ENCODE measurements at places on chromosomes 7 and 10.

GRCh38 chr10:12902135-12902572 lies 99.4 kb downstream of the CCDC3 start:
- DNase-seq, result peak; percentile 63

- no peak for DNase-seq
Measured at GRCh38 chr7:120502825-120503224, 229.8 kb downstream of the KCND2 start.

DNA sequence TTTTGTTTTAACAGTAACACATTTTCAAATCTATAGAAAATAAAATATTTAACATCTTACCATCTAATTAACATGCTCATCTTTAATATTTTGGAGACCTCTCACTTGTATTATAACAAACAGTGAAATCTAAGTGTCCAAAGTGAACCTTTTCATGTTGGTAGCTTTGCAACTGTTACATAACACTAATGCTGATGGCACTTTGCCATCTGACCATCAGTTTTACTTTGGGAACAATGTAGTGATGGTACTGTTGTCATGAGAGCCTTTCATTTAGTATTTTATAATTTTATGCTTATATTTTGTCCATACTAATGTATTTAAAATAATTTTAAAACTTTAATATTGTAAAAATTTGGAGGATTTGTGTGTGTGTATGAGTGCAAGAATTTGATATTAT lies 1017.0 kb upstream of the KCND2 start:
- no peak for DNase-seq

DNA sequence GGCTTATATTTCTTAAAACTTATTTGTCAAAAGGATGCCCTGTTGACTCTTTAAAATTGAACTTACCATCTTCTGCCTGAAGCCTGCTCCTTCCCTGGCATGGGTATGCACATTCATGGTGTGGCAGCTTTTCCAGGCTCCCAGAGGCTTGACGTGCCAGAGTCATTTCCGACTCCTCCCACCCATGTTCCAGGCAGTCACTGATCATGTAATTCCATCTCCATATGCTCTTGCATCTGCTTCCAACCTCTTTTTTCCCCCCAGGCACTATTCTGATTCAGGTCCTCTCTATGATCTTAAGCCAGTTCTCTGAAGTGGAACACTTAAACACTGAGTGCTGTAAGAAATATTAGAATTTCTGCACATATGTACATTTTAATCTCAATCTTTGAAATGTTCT lies 82.2 kb downstream of the CFAP58 start:
- no peak for DNase-seq

DNA sequence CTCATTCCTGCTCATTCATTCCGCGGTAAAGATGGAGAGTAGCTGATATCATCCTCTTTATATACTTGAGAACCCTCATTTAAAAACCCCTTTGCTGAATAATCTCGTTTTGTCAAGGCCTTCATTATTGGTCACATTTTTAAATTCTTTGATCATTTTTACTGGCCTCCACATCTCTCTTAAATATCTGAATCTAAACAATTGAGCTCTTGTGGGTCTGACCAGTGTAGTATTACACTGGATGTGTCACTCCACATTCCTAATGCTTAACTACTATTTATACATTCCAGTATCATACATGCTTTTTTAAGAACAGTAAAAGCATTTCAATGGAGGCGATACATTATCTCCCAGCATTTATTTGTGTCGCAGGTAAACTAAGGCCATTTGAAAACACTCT lies 12.6 kb upstream of the PRPS1L1 start:
- no peak for DNase-seq

Data from activated naive CD4-positive, alpha-beta T cell treated with anti-CD3 and anti-CD28 coated beads, Interleukin-2, amount 10 ng/mL, durations not matched to agents 7 days and 5 days (primary cell).